CD8-positive, alpha-beta T cell (primary cell): ENCODE measurements at places on chromosomes 7 and 10.

- no peak for DNase-seq
These were observed 340.6 kb upstream of the GALNT17 start for GRCh38 chr7:70791341-70791740.

DNA sequence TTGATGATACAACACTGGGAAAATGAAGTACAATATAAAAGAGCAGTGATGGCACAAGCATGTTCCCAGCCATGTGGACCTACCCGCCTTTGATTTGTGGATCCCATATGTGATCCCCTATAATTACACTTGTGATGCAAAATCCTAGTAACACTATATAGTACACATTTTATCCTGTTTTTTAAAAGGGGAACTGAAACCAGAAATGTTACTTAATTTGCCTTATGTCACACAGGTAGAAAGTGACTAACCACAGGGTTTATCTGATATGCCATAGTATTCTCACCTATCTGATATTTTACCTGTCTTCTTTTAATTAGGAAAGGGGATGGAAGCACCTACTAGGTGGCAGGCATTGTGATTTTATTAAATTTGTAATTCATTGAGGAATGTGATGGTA, 35.0 kb downstream of the ARMC3 start:
- no peak for DNase-seq

DNA sequence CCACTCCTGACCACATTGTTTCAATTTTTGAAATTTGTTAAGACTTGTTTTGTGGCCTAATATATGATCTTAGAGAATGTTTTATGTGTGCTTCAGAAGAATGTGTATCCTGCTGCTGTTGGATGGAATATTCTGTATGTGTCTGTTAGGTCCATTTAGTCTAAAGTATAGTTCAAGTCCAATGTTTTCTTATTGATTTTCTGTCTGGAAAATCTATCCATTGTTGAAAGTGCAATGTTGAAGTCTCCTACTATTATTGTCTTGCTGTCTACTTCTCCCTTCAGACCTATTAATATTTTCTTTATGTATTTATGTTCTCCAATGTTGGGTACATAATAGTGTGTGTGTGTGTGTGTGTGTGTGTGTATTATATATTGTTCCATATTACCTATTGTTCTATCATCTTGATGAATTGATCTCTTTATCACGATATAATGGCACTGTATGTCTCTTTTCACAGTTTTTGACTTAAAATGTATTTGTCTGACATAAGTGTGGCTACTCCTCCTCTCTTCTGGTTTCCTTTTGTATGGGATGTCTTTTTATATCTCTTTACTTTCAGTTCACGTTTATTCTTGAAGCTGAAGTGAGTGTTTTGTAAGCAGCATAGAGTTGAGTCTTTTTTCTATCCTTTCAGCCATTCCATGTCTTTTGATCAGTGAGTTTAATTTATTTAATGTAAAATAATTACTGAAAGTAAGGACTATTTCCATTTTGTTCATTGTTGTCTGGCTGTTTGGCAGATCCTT, 61.3 kb downstream of the AKR1D1 start:
- no peak for DNase-seq

DNA sequence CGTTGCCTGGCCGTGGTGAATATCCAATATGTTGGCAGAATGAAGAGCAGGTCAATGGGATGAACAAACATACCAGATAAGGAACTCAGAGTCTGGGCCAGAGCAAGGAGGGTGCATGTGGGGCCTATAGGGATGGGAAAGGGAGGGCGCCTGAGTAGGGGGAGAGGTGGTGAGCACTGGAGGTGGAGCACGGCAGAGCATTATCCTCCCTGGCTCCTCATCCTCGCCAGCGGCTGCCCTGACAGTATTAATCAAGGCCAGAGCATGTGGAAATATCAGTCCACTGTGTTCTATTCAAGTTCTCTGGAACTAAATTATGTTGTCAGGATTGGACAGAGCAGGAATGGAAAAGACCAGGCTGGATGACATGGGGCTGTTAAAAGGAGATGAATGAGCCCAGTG, 254.8 kb upstream of the ZMIZ1 start:
- no peak for DNase-seq

- no peak for DNase-seq
These were observed 72.8 kb upstream of the NMT2 start for GRCh38 chr10:15241306-15241705.

DNA sequence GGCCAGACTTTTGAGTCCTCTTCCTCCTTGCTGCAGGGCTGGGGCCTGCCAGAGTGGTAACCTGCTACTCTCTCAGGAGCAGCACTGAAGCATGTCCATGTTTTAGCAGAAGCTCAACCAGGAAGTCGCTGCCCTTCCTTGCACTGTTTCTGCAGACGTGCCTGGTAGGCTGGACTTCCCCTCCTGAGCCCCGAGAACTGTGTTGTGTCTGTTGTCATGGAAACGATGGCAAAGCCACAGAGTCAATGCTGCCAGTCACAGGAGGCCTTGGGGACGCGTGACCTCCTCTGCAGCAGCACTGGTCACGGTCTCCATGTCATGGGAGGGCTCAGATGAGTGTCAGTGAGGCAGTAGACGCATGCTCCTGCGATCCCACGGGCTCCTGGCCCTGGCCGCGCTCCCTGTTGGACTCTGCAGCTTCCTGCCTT, 145.5 kb downstream of the FANK1 start:
- peak; percentile 57 for DNase-seq

DNA sequence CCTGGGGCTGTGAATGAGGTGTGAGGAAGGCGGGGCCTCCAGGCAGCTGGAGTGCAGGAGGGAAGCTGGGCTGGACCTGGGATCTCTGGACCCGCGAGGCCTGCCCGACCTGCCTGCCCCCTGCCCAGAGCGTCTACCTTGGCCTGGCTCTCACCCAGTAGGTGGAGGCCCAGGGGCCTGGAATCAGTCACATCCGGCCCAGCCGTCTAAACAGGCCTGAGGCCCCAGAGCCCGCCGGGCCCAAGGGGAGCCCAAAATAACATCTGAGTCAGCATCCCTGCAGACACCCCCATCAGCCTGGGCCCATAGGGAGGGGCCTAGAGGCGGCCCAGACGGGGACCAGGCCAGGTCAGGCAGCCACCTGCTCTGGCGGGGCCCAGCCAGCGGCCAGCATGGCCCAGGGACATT, 15.1 kb upstream of the ELN start:
- DNase-seq = no peak

DNA sequence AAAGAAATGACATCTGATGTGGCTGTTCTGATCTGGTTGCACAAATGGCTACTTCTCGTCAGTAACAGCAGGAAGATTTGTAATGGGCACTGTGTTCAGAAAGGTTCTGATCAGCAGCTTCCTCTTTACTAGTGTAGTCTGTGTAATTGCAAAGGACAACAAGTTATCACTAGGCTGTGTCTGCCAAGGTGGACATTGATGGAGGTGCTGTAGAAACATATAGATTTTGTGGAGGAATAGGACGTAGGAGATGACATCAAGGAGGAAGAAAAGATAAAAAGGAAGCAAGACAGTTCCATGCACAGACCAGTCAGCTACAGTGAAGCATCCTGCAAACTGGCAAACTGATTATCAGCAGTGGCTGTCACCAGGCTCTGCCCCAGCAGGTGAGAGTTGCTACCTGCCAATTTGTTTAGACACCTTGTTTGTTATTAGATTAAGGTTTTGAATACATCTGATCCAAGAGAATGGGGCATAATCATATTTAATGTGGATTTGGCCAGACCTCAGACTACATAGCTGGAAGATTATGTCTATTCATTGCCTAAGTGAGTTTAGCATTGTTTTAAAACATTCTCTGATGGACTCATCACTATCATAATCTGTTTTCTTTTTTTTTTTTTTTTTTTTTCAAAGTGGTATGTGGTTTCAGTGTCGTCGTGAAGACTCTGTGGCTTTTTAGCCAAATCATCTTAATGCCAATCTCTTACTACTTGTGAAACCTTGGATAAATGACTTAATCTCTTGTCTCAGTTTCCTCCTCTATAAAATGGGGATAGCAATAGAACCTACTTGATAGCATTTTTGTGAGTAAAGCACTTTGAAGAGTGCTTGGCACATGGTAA, 417.9 kb upstream of the LRGUK start:
- DNase-seq = no peak

- DNase-seq = no peak
These were observed 39.5 kb upstream of the PPP1R17 start for GRCh38 chr7:31647511-31647910.

DNA sequence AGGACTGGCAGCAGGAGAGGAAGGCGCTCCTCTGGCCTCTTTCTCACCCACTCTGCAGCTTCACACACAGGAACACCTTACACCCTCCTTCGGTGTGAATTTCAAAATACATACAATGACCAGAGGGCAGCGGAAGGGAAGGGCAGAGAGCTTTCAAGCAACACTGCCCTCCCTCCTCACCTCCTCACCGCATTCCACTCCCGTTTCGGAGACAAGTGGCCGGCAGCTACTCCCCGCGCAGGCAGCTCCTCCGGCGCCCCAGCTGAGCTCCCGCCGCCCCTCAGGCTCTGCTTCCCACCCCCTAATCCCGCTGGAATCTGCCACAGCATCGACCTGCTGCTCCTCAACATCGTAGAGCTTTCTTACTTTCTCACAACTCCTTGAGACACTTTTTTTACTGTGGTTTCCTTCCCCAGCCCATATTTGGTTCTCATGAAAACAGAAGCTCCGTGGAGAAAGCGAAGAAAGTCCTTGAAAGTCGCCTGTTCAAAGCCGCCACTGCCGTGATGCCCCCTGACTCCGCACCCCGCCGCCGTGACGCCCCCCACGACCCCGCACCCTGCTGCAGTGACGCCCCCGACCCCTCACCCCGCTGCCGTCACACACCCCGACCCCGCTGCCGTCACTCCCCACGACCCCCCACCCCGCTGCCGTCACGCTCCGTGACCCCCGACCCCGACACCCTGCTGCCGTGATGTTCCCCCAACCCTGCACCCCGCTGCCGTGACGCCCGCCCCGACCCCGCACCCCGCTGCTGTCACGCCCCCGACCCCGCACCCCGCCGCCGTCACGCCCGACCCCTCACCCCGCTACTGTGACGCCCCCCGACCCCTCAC, 14.6 kb upstream of the GPER1 start:
- no peak for DNase-seq

- no peak for DNase-seq
These were observed 1509.1 kb downstream of the REEP3 start for GRCh38 chr10:65030263-65030662.

DNA sequence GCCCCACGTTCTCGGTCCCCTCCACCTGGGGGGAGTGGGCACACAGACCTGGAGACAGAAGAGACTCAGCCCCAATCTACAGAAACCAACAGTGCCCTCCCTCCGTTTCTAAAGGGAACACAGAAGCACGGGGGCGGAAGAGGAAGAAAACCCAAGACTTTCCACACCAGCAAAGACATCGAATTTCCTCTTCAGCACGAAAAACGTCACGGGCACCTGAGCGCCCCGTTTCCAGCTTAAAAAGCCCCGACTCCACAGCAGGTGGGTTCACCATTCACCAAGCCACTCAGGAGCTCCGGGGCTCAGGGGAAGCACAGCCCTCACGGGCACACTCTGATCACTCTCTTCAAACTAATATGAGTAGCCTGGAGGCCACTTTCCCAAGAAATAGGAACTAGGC, 19.6 kb downstream of the NUDT1 start:
- no peak for DNase-seq

- no peak for DNase-seq
These were observed 119.8 kb downstream of the CACNA2D1 start for GRCh38 chr7:82323806-82324205.

DNA sequence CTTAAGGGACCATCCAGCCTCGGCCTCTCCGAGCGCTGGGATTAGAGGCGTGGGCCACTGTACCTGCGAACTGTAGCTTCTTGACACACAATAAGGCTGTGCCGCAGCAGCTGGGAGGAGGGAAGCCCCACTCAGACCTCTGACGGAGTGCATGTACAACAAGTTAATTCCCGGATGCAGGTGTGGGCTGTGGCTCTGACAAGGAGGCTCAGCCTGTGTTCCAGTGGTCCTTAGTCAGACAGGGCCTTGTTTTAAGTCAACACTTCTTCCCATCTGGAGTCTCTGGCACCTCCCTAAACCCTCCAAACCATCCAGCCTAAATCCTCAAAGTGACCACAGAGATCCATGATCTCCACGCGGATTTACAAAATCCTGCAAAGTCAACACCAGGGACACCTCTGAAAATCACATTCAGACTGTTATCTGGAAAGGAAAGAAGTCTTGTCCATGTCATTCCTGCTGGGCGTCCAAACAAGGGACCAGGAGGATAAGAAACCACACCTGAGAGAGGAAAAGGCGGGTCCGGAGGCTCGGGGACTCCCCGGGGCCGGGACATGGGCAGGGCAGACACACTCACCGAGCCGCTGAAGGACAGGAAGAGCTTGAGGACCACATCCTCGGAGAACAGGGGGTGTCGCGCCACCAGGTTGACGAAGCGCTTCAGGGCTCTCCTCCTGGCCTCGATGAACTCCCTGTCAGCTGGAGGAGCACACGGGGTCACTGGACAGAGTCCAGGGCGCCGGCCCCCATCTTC, 29.4 kb downstream of the NUDT1 start:
- no peak for DNase-seq

DNA sequence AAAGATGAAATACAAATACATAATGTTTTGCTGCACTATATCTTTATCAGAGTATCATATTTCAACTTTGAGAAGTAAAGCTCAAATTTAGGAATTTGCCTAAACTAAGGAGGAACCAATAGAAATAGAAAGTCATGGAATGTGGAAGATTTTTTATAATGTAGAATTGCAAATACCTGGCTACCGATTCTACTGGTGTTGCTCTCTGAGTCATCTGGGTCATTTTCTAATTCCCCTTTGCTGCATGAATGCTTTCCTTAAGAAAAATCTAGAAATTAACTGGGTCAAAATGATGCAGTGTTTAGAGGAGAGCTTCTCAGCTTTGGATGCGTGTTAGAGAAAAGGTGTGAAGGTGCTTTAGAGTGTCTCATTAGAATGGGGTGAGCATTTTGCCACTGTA, 568.9 kb upstream of the ANKRD30A start:
- no peak for DNase-seq

- DNase-seq = no peak
These were observed 168.3 kb downstream of the BMPER start for GRCh38 chr7:34073676-34074075.

GRCh38 chr10:72954596-72955554, at the start of gene PLA2G12B:
PLA2G12B (minus strand) TSS chr10:72954806; CDS start chr10:72954685, 121 bp downstream.
- DNase-seq = no peak

- no peak for DNase-seq
These were observed 52.2 kb downstream of the GPR158 start for GRCh38 chr10:25226775-25227682.

DNA sequence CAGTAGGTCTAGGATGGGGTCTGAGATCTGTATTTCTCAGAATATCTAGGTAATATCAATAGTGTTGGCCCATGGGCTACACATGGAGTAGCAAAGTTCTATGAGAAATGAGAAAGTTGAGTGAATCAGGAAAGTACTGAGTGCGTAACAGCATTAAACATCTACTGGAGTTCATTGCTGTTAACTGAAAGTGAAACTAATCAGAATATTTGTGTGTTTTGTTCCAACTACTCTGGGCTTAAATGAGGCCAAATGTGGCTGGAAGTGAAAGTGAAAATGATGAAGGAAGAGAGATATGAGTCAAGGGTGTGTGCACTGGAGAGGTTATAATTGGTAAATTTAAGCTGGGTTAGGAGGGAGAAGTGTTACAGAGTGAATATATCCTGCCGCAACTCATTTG, 46.5 kb downstream of the TMEM106B start:
- DNase-seq = no peak

GRCh38 chr10:133085251-133086125, 2.2 kb upstream of the ADGRA1 start:
- DNase-seq = no peak

- DNase-seq = no peak
These were observed 24.0 kb upstream of the ABLIM1 start for GRCh38 chr10:114682121-114682520.

GRCh38 chr7:66627881-66628360, 760 bp upstream of the KCTD7 start:
- DNase-seq = peak; percentile 24

- no peak for DNase-seq
These were observed 40.9 kb downstream of the ZNF783 start for GRCh38 chr7:149302865-149303264.
